ENCODE measurements at places on chromosomes 4 and X.
A peak's percentile ranks its signal among the peaks of the same experiment; 100 is the strongest.

- DNase-seq, result no peak
These were observed 188.4 kb downstream of the SLC7A11 start for GRCh38 chr4:138053641-138054301.

GRCh38 chr4:155906554-155907247 is 3.2 kb downstream of the TDO2 start:
- peak; percentile 10 for DNase-seq

GRCh38 chrX:40444798-40445496 is 135.8 kb upstream of the ATP6AP2 start:
- DNase-seq, result no peak

- DNase-seq, result no peak
These were observed 224.9 kb upstream of the PSAPL1 start for GRCh38 chr4:7659429-7660175.

DNA sequence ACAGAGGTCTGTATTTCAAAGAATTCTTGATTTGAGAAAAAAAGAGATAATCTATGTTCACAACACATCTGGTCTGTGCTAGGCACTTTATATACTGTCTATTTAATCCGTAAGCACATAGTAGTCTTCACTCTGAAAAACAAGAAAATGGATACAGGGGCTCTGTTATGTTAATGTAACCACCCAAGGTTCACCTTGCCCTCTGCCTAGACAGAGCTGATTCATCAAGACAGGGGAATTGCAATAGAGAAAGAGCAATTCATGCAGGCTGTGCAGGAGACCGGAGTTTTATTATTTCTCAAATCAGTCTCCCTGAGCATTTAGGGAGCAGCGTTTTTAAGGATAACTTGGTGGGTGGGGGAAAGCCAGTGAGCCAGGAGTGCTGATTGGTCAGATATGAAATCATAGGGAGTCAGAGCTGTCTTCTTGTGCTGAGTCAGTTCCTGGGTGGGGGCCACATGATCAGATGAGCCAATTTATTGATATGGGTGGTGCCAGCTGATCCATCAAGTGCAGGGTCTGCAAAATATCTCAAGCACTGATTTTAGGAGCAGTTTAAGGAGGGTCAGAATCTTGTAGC is 92.9 kb upstream of the TNIP3 start:
- no peak for DNase-seq

GRCh38 chrX:104539081-104539480 is 26.9 kb upstream of the IL1RAPL2 start:
- DNase-seq, result no peak
